Progenitor cell of endocrine pancreas (in vitro differentiated cells): ENCODE measurements at places on chromosomes 7 and 10.

- DNase-seq, result no peak
These were observed 25.2 kb upstream of the PRR15 start for GRCh38 chr7:29538389-29538788.

DNA sequence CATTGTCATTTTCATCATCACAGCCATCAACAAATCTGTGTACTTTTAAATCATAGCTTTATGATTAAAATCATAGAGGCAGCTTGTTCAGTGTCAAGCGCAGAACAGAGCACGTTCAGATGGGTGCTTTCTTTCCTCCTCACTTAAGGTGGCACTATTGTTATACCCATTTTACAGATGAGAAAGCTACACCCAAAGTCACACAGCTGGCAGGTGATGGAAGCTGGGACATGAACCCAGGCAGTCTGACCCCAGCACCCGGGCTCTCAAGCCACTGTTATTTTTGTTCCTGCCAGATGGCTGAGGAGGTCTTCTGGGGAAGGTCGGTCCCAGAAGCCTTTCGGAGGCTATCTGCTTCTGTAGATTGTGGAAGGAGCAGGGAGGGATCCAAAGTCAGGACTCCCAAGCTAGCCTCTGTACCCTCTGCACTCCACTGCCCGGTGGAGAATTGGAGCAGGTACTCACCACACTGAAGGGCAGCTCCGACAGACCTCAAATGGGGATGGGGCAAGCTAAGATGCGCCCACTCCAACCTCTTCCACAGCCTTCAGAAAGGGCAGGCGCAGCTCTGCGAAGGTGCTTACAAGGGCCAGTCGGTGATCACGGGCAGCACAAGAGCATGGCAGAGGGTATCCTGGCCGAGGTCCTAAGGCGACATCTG is 610 bp downstream of the AVPI1 start:
- DNase-seq, result no peak

GRCh38 chr7:149281508-149282330 is 19.7 kb downstream of the ZNF783 start:
- no peak for DNase-seq

GRCh38 chr7:156073366-156074052 is 261.2 kb upstream of the SHH start:
- DNase-seq, result no peak

DNA sequence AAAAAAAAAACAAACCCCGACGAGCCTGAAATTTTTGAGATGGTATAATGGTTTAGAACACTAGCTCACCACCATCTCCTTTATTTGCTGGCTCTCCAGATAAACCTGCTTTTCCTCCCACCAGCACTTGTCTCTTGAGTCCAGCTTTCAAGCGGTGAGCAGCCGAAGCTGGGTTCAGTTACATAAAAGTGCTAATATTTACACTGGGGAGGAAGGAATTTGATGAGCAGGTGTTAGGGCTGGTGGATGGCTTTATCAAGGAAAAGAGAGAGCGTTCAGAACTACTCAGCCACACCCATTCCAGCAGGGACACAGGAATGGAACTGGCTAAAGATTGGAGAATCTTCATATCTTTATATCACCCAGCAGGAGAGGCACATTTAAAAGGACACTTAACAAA is 6.6 kb upstream of the CALML3 start:
- no peak for DNase-seq

DNA sequence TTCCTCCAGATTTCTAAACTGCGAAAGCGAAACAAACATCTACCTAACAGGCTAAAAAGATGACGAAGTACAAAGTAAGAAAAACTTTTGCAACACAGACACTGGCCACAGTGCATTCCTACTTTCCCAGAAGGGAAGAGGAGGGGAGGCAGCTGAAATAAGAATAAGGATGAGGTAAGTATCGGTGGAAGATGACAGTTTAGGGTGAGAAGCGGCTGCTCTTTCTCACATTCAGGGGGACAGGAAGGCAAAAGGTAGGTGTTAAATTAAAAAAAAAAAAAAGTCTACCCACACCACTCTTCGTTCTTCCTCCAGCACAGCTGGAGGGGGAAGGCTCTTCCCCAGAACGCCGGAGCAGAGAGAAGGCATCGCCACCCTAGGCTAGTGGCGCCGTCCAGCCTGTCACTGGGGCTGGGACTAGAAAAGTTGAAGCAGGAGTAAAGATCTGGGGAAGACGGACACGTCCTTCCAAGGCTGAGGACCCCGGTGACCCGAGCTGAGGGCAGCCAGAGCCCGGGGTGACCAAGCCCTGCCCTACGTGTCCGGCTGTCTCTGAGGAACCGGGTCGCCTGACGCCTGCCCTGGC is 846 bp downstream of the DNAJC1 start:
- DNase-seq, result no peak

DNA sequence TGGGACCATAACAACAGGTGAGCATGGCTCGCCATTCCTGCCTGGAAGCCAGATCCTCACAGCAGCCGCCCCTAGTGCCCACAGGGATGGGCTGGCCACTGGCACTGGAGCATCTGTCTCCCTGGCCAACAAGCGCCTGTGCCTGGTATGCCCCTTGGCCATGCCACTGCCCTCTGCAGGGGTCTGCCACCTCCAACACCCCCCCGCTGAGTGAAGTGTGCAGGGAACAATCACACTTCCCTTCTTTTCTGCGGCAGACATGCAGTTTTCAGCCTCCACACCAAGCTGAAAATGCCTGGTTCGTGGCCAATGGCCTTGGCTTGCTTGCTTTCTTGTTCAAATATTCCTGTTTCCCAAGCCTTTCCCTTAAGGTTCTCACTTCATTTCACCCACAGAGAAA is 50.7 kb downstream of the HSPA12A start:
- DNase-seq, result no peak
